ENCODE measurements at places on chromosomes 16 and 17.
A peak's percentile ranks its signal among the peaks of the same experiment; 100 is the strongest.

- no peak for DNase-seq
These were observed 19.2 kb downstream of the CYB561 start for GRCh38 chr17:63426917-63427308.

DNA sequence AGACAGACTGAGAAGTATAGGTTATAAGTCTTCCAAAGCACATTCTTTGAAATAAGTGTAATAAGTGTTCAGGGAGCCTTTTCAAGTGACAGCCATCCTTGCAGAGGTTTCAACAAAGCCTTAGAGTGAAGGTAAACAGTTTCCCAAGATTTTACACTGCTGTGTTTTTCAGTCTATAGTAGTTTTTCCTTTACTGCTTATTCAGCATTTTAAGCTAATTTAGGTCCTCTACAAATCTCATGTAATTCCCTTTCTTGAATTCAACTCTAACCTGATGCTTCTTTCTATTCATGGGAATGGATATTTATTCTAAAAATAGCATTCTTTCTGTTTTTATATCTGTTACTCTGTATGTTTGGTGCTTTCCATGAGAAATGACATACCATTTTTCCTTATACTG is 211.3 kb downstream of the PHKB start:
- no peak for DNase-seq

DNA sequence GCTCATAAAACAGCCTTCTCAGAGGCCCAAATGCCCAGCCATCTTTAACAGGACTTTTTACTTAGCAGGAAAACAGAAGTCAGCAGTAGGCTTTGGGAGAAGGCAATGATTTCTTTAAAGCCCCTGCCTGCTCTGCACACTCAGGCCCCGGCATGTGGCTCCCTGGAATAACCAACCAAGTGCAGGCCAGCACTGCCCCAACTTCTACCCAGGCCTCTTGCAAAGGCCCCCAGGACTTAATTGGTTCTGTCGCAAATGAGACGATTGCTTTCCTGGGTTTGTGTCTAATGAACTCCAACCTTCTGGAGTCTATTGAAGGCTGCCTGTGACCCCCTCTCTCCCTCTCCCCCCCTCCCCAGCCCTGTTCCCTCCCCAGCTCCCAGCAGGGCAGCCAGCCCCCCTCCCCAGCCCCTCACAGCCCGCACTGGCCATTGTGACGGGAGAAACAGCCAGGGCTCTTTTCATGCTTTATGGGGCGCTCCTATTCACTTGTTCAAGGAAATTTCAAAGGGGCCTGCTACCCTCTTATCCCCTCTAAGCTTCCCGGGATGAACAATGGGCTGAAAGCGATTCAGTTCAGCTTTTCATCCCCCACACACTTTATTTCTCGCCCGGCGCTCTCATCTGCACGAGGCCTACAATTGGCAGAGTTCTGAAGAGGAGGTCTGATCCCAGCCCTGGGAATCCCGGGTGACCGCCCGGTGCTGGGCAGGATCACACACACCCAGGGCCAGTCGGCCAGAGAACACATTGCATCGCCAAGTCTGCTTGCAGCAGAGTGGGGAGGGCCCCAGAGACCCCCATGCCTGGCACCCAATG is 15.5 kb downstream of the AXIN2 start:
- no peak for DNase-seq

DNA sequence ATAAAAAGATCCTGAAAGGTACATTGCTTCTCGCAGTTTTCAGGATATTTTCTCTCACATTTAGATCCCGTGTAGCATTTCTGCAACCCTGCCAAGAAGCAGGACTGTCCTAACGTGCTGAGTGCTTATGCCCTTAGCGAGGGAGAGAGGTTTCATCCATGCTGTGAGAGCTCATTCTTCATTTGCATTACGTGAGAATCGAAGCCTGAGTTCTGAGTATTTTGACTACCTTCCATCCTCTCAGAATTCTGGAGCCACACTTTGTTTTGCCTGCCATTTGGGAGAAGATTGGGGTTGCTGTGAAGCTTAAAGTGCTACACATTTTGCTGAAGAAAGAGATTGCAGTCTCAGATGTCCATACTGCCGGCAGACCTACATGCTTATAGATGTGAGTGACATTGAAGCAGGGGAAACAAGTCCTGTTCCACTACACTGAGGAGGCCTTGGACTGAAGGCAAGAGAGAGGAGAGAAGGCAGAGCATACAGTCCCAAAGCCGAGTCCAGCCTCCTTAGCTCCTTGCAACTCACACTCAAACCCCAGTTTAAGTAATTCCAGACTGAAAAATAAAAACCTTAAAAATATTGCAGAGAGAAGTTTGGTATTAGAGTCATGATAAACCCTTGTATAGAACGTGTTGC is 183.0 kb downstream of the PRKCA start:
- no peak for DNase-seq

DNA sequence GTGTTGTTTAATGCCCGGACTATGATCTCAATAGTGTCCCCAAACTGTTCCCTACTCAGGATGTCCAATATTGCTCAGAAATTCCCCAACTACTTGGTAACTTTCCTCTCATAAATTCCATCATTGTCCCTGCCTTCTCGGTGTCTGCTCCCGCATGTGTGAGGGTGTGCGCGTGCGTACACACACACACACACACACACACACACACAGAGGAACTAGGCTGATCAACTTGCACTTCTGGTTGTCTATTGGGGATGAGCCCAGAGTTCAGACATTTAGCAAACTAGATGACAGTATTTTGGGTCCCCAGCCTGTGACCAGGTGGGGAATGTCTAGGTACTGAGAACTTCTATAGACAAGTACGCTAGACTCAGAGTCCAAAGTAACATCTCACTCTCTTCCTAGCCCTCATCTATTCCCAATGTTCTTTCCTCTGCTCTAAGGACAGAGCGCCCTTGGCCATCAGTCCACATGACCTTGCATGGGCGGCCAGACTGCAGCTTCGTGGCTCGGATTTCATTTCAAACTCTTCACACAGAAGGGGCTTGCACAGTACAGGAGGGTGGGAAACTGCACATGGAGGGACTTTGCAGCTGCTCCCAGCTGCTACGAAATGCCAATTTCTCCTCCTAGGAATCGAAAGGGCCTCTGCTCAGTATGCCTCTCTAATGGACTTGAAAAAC is 5.3 kb downstream of the HS3ST3A1 start:
- DNase-seq, result no peak

- no peak for DNase-seq
These were observed 52.4 kb upstream of the COX10 start for GRCh38 chr17:14016858-14017257.

GRCh38 chr17:81489998-81490992 is 22.3 kb downstream of the ACTG1 start:
- no peak for DNase-seq

DNA sequence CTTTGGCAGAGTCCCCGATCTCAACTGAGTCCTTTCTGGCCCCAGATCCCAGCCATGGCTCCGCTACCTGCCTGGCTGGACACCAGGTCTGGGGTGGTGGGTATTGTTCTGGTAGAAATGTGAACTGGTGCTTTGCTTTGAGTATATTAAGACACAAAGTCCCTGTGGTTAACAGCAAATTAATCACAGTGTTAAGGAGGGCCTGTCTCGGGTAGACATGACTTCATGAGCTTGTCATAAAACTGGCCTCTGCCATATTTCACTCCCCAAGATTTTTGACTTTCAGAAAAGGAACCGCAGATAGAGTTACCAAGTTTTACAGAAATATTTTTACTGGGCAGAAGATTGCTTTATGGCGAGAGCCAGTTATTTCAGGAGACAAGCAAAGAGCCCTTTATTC is 19.5 kb downstream of the NKD1 start:
- DNase-seq, result no peak

DNA sequence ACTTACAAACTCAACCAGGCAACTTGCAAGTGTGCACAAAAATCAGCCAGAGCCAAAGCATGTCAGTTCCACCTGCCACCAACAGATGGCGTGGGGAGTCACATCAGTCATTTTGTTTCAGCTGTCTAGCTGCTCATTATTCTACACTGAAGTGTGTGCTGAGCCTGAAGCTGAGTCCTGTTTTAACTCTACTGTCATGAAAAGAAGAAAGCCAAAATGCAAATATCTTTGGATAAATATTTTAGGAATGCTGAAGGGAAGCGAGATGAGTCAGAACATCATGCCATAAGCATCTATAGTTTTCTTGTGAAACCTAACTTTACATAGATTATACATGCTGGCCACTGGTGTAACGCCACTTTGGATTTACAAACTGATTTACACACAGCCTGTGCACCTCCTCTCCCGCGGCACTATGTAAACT is 172.6 kb downstream of the CDK5R1 start:
- DNase-seq, result peak; percentile 37

DNA sequence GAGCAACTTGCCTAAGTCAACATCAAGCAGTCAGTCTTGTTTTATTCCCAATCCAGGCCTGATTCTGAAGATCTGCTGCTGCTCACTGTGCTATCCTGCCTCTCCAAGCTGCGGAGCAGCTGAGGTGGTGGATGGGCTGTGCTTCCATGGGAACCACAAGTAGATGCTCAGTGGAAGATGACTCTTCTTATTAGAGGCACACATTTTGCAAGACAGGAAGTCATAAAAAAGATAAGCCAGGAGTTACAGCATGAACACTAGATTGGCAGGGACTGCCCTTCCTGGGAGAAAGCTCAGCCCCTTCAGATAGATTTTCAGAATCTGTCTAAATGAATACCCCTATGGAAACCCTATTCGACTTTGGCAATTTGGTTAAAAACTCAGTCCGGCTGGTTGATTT is 143.1 kb downstream of the SHISA6 start:
- DNase-seq, result no peak
